NCI-H1417 treated with DMSO at 0.1 percent for 48 hours (cell line): ENCODE measurements at places on chromosomes 3 and 15.

GRCh38 chr15:64969401-64969800 is 20.3 kb downstream of the SPG21 start:
- no peak for DNase-seq

- DNase-seq, result no peak
Observed at GRCh38 chr15:44729408-44730127, 6.8 kb upstream of the TRIM69 start.

- DNase-seq, result peak; percentile 1
Observed at GRCh38 chr3:24242012-24242698, 252.5 kb downstream of the THRB start.

GRCh38 chr3:117407317-117407716 is 697.7 kb downstream of the TUSC7 start:
- no peak for DNase-seq

- DNase-seq, result no peak
Observed at GRCh38 chr3:22734207-22734606, 468.9 kb upstream of the UBE2E2 start.

- no peak for DNase-seq
Observed at GRCh38 chr3:147906285-147906684, 497.1 kb downstream of the ZIC1 start.

DNA sequence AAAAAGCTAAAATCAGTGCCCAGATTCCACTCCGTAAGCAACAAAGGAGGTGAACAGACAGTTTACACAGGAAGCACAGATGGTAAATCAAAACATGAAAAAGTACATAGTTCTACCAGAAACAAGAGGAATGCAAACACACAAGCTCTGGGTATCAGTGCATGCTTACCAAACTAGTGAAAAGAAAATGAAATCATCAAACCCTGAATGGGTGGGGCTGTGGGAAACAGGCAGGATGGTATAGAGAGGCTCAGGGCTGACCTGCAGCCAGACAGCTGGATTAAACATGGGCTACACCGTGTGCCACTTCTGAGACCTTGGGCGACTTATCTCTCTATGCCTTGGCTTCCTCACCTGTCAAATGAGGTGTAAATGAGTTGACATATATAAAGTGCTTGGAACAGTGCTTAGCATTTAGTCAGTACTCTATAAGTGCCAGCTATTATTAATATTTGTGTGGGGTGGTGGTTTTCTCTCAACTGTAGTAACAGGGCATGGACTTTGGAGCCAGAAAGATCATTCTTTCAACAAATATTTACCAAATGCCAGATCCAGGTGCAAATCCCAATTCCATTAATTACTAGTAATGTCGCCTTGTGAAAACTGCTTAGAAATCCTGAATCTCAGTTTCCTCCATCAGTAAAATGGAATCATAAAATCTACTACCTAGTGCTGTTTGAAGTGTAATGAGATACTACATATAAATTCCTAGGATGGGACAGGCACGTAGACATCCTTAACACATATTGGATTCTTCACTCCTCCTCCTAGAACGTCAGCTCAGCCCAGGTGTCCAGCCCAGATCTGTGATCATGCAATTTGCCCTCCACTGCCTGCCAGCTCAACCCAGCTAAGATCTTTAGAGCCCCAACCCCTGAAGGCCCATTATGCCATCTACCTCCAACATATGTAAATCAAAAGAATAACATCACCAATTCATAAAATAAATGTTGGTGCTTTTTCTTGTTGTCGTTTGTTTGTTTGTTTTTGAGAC is 55.5 kb upstream of the SMAD3 start:
- no peak for DNase-seq
